ENCODE measurements at places on chromosomes 6 and 20.

GRCh38 chr20:23403751-23404150 is 17.5 kb downstream of the NAPB start:
- no peak for DNase-seq

DNA sequence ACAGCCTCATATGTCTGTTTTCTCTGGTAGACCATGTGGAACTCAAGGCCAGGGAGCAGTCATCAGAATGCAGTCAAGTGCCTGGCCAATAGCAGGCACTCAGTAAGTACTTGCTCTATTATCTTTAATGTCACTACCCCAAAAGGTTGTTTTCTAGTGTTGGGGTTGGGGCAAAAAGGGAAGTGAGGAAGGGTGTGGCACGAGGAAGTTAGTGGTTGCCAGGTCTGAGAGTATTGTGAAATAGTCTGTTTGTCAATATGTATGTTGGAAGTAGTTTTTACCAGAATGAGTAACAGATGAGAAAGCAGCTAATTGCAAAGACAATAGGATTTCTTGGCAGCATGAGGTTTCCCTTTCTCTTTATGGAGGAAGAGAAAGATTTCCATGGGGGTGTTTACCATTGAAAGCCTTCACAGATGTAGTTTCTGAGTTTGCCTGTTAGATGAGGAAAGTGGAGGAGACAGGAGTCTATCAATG is 59.5 kb upstream of the ARMH2 start:
- peak; percentile 80 for DNase-seq

DNA sequence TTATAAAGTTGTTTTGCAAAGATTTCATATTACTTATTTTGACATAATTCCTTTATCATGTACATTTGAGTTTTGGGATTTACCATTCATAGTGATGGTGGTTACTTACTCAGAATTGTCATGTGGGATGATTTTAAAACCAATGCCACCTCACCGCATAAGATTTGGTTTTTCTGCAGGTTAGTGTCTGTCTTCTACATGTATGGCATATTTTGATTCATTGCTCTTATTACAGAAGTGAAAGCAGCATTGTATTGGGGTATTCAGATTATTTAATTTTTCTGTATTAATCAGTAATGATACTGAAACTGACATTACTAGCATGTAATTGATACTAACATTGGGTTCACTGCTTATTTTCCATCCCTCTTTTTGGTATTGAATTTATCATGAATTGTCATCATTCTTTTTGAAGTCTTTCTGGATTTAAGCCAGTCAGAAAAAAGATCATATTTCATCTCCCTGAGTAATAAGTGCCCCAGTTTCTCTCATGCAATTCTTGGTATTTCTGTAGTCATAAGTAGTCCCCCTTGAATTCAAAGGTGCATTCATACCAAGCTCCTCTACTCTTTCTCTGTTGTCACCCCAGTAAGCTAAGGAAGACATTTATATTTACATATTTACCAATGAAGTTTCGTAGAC is 176.6 kb downstream of the BCKDHB start:
- no peak for DNase-seq

- DNase-seq, result no peak
These were observed 4.2 kb downstream of the ZNF337 start for GRCh38 chr20:25692499-25692898.

DNA sequence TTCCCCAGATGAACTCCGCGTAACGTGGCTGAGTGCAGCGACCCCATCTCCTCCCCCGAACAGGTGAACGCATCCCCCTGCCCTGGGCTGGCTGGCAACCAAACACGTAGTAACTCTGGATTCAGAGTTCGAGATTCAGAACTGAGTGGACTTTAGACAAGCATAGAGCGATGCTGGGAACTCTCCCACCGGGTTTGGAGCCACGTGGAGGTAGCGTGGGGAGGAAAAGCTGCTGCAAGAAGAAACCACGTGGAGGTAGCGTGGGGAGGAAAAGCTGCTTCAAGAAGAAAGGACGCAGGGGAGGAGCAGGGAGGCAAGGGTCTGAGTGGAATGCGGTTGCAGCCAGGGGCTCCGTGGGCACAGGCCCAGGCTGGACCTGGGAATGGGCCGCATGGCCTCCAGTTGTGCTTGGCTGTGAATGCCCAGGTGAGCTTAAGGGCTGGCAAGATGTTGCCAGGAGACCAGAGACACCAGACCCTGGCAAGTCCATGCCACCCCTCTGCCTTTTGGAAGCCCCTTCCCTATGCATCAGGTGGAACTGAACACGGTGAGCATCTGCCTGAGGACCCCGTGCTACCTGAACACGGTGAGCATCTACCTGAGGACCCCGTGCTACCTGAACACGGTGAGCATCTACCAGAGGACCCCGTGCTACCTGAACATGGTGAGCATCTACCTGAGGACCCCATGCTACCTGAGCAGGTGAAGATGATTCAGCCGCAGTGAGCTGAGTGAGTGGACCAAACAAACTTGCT is 118.0 kb upstream of the FRMD1 start:
- DNase-seq, result no peak

DNA sequence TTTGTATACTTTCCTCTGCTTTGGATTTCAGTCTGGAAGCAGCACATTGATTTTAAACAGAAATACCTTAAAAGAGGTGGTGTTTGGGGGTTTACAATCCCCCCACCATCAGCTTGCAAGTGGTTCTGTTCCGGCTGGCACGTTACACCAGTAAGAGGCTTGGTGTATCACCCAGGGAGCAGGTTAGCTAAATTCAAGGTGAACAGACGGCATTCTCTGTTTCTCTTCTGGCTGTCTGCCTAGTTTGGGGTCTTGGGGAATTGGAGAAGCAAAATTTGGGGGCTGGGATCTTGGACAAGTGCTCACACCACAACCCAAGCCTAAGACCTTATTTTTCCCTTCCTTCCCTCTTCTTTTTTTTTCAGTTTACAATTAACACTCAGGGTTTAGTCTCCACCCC is 7.5 kb upstream of the APCDD1L start:
- DNase-seq, result no peak

GRCh38 chr6:2998998-2999617 is 586 bp upstream of the NQO2 start:
- DNase-seq, result no peak

- no peak for DNase-seq
These were observed 6.8 kb upstream of the ADTRP start for GRCh38 chr6:11785415-11785773.

DNA sequence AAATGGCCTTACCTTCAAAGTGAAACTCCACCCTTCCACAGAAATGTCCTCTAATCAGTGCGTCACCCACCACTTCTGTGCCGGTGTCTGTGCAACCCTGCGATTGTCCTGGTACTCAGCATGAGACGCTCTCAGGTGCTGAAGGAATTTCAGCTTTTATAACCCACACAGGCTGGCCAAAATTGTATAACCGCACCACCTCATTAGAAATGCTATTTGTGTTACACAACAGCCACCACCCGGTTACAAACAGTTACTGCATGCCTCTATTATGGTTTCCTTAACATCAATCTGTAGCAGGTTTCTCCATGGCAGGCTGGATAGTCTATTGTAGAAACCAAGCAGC is 51.5 kb downstream of the SLC23A2 start:
- no peak for DNase-seq

DNA sequence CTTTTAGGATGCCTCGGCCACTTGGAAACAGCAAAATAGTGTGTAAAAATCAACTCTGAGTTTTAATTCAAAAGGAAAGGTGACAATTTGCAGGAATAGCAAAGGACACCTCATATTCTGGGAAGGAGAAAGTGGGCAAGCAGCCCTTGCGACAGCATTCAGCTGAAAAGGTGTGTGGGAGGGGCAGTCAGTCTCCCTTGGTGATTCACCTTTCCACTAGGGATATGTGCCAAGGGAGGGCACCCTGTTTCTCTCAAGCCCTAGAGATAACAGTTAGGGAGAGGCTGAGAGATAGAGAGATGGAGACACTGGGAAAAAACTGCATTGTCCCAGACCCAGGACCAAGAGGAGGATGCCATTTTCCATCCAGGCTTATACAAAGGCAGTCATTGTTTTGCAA is 228.1 kb downstream of the EPM2A start:
- DNase-seq, result no peak

GRCh38 chr20:24950128-24950835 is 1.2 kb downstream of the CST7 start:
- no peak for DNase-seq

GRCh38 chr6:6748001-6748400 is 159.5 kb downstream of the LY86 start:
- DNase-seq, result no peak

GRCh38 chr6:63802606-63803206 is 167.1 kb downstream of the PHF3 start:
- DNase-seq, result no peak

DNA sequence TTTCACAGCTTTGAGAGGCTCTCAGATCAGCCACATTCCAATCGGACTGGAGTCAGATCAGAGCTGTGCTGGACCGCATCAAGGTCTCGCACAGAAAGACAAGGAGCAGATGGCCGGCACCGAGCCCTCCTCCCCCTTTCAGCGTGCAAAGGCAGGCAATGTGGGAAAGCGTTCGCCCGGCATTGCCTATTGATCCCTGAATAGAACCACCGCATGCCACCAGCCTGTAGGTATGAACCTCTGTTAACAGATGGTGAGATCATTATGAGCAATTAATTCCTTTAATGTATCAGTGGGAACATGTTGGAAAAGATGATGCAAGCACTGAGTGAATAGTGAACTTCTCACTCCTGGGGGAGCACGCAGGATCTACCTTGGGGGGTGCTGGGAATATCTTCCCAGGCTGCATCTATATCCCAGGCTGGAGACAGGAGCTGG is 117.5 kb upstream of the ID4 start:
- DNase-seq, result no peak

DNA sequence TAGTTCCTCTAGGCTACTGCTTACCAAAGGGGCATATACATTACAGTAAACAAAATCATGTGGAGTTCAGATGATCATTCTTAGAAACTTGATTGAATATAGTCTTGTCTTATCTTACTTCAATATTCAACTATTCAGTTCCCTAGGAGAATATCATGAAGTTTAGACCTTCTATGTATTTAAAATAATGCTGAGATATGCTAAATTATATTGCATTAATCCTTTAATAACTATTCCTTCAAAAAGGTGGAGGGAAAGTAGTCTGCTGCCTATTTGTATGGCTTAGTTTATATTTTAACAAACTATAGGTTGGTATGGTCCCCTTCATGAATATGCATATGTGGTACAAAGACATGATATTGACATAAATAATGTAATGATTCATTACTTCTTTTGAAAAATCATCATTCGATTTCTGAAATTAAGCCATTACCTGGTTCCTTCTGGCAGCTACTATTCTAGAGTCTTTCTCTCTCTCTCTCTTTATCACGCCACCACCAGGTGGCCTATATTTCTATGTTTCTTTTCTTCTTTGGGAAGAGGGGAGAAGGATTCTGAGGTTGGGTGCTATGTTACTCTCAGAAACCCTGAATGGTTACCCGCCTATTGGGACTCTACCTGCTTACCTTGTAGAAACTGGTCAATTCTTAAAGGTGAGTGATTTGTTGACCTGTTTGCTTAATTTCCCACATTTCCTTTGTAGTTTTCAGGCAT is 855.8 kb downstream of the HACE1 start:
- DNase-seq, result no peak

GRCh38 chr6:146543940-146544615 is 445 bp downstream of the RAB32 start:
- DNase-seq, result no peak

DNA sequence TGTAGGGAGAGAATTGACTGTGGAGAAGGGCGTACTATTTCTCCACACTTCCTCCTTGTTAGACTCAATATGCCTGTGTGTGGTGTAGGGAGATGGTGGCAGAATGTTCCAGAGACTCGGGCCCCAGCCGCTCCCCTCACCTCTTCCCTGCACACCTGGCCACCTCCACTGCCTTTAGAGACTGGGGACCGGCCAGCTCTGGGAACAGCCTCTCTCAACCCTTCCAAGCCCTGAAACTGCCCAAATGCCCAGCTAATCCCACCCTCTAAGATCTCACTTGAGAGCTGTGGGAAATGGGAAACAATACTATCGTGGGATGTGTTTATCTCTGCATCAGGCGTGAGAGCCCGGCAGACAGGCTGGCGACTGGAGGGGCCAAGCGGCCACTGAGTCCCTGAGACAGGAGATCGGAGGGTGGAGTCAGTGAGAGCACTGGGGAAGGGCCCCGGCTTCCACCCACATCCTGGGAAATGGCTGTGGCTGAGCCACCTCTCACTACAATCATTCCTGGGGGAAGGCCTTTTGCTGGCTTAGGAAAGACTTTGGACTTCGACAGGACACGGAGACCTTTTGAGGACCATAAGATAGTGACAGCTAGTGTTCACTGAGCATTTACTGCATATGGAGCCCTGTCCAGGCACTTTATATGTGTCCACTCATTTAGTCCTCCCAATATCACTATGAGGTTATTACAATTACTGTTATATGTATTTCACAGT is 31.0 kb upstream of the MRPS18A start:
- DNase-seq, result no peak

DNA sequence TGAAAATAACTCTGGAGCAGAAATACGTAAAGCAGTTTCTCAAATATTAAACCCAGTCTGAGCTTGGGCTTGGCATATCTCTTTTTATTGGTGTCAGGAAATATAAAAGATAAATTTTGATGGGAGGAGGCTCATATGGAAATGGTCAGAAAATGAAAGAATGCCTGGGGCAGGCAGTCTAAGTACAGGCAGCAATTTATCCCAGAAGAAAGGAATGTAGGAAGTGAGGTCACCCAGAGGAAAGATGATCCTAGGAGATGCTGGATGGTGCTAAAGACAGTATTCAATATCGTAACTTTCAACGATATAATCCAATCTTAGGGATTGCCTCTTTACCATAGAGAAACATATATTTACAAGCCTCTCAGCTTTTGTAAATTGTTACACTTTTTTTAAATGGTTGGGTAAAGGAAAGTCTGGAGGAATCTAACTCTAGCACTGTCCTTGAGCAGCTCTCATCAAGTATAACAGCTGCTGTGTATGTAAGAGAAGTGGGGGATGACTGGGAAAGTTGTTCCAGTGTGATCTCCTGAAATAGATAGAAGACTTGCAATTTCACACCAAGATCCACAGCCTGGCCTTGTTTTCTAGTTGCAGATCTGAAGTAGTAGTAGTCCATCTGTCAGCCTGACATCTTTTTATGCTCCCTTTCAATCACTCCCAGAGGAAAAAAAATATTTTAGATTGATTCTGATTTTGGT is 256.9 kb upstream of the SASH1 start:
- DNase-seq, result no peak
